ENCODE measurements at places on chromosomes 2 and 18. TPM values are rescaled to one million over a fixed set of nuclear protein-coding genes. Genes with fewer than 3 reads are reported as not detected.

GRCh38 chr2:101827246-101827645 is 129.7 kb downstream of the MAP4K4 start:
- DNase-seq: peak; percentile 93

DNA sequence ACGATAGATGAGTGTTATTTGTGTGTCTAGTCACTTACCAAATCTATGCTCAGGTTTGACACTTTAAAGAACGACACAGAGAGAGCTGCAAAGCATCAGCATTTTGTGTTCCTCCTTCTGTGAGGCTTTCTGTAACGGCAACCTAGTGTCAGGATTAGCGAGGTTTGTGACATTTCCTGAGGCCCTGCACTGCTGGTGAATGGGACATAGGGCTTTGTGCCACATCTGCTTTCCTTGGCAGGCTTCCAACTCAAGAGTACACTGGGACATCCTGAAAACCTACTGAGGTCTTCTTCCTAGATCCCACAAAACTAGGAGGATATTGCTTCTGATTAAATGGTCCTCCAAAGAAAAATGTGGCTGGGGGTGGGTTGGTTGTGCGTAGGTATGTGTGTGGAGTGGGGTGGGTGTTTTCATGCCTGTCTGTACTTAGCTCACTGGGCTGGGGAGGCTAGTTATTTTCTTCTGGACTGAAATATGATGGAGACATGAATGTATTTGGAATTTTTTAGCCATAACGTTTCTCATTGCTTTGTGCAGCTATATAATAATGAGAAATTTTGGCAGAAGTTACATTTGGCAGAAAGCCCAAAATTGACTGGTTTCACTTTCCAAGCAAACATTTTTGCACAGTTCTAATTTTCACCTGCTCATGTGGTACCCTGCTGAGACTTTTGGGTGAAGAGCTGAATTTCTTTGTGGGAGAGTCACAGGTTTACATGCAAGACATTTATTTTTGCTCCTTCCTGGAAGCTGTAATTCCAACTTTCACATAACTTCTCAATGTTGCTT is 308.4 kb downstream of the XIRP2 start:
- no peak for DNase-seq

GRCh38 chr2:5042666-5043440 is 649.3 kb upstream of the SOX11 start:
- no peak for DNase-seq

Gene LBX2
- total RNA-seq: 0.27 TPM

GRCh38 chr18:49656073-49656692 is 94.3 kb downstream of the LIPG start:
- DNase-seq: peak; percentile 64

DNA sequence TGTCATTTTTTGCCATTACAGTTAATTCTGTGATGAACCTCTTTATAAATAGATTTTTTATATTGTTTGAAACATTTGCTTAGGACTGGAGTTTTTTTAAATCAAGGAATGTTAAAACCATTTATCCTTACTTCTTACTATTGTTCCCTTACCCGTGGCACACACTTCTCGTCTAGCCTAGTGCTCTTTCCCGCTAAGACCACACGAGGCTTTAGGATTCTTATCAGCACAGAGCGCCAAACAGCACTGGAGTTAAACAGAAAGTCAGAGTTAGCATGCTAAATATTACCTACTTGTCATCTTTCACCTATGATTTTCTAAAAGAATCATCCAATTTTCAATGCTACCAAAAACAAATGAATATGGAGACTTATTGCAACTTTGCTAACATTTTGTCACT is 112.6 kb downstream of the TMEFF2 start:
- no peak for DNase-seq

Gene ALK
- not detected for total RNA-seq

DNA sequence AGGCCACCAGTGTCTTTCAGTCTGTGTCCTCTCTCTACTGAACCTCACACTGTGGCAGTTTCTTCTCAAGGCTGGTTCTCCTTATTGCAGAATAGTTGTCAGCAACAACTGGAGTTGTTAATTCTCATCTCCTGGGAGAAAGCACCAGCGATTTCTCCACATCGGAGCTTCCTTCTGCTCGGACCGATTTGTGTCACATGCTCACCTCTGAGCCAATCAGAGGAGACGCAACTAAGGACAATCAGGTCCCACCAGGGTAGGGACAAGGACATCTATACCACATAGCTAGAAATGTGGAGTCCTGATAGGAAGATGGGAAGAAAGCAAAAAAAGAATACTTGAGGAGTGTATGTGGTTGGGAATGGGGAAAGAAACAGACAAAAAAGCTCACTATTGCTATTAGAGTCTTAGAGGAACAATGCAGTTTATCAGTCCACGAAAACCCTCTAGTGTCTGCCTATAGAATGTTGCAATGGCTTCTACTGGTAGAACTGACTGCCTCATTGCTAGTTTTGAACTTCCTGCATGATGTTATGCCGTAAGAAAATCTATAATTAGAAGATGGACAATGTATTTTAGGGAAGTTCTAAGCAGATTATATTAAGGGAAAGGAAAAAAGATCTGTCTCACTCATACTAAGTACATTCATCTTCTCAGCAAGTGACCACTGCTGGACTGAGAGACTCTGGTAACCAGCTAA is 169.7 kb downstream of the CDCA7 start:
- no peak for DNase-seq

Gene TTN
- 0.12 TPM for total RNA-seq

DNA sequence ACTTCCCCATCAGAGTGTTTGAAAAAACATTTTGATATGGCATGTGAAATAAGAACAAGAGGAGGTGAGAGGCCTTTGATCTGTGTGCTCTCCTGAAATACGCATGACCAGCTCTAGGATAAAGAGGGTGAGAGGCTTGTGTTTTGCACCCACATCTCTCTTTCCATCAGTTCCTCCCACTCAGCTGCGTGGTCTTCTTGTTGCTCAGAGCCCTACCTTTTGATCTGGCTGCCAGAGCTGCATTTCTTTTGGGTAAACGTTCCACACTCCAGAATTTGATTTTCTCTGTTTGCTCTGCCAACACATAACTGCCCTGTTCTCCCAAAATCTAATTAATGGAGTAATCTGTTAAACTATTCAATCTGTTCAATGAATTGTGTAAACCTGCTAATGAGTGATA is 72.0 kb upstream of the FN1 start:
- DNase-seq: no peak

GRCh38 chr2:174566871-174567270 is 30.7 kb downstream of the WIPF1 start:
- no peak for DNase-seq

Measured in HFFc6 (cell line).